ENCODE measurements at places on chromosomes 2 and 18.
A peak's percentile ranks its signal among the peaks of the same experiment; 100 is the strongest.

DNA sequence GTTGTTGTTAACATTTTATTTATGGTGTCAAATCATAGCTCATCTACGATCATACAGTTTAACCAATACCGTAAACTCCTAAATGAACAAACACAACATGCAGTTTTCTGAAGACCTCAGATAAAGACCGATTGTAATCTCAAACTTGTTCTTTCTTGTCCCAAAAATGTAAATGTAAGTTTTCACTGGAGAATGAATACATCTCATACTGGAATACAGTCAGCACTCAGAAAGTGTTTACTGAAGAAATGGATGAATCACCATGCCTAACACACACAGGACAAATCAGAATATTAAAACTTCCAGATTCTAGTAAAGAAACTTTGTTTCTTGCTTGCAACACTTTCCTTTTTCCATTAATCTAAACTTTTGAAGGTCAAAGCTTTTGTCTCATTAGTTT lies 380.5 kb downstream of the DLGAP1 start:
- no peak for DNase-seq

DNA sequence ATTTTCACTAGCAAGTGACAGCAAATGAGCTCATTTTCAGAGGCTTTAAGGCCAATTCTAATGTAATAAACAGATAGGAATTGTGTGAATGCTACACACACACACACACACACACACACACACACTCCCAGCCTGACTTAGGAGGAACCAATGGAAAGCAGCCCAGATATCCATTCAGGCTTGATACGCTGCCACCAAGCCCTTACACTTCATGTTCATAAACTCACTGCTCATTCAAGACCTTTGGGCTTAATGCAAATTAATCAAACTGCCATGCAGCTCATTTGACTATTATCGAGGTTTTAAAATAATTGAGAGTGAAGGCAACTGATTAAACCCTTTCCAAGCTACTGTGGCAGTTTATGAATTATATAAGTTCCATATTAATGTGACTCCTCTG lies 298.9 kb upstream of the NCKAP5 start:
- DNase-seq: no peak

GRCh38 chr2:182132605-182133004 lies 147.0 kb downstream of the PPP1R1C start:
- DNase-seq: no peak

GRCh38 chr2:85584354-85584856 lies at the start of gene VAMP5:
TSS of gene VAMP5 (plus strand) at chr2:85584431. CDS start at chr2:85584491, 60 bp downstream.
- peak; percentile 71 for DNase-seq

DNA sequence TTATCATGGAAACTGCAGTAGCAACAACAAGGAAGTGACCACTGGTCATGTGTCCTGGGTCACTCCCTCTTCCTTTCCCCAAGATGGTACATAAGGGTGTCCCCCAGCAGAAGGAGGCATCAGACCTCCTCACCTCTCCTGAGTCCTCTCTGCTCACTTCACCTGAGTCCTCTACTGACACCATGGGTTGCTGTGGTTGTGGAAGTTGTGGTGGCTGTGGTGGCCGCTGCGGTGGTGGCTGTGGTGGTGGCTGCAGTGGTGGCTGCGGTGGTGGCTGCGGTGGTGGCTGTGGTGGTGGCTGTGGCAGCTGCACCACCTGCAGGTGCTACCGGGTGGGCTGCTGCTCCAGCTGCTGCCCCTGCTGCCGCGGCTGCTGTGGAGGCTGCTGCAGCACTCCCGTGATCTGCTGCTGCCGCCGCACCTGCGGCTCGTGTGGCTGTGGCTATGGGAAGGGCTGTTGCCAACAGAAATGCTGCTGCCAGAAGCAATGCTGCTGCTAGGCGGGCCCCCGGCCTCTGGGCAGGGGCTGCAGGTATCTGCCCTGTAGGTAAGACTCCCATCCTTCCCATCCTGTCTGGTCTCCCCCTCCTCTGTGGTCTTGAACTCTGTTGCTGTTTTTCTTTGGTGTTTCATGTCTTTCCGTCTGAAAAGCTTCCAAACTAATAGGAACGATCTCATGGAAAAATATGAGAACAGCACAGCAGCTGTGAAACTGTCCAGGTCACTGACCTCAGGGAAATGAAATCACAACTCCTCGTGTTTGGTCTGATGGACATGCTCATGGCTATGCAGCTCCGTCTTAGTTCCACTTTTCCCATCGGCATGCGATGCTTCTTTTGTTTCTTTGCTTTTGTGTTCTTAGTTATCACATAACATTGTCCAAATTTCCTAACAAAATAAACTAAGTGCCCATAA lies at the start of gene SCYGR4:
Gene SCYGR4 (plus strand): TSS at position 183 of the 915 bp plus-strand sequence. CDS start 0 bp downstream, at position 183.
- DNase-seq: no peak

- DNase-seq: no peak
Measured at GRCh38 chr2:15610430-15610952, 18.8 kb downstream of the DDX1 start.

GRCh38 chr2:225781145-225781544 lies 381.6 kb downstream of the NYAP2 start:
- DNase-seq: no peak

DNA sequence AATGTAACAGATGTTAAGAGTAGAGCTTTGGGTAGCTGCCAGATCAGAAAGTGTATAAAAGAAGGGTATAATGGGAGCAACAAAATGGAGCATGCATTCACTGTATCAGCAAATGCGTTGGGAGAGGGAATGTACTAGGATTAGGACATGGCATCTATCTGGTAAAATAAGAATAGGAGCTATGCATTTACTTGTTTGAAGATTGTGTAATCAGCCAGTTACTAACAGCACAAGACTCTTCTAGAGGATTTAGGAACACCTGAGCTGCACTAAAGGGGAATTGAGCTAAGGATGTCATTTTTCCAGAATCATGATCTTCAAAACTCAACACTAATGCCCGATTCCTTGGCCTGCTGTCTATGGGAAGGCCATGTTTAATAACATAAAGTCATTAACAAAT lies 394.2 kb upstream of the TNP1 start:
- no peak for DNase-seq

- DNase-seq: no peak
Measured at GRCh38 chr2:177430411-177430810, 37.8 kb downstream of the AGPS start.

GRCh38 chr2:135926605-135927004 lies 50.4 kb upstream of the MCM6 start:
- no peak for DNase-seq

All from sciatic nerve (tissue), 2 donors.